Stimulated activated memory B cell treated with anti-CD40 and anti-IgM and Interleukin-4, amounts not matched to agents 10 μg/mL and 1 μg/mL and 100 μg/mL, for 72 hours (primary cell): ENCODE measurements at places on chromosomes 6 and 20.
A peak's percentile ranks its signal among the peaks of the same experiment; 100 is the strongest.

- no peak for ATAC-seq
Measured at GRCh38 chr6:104648347-104648746, 211.4 kb downstream of the HACE1 start.

DNA sequence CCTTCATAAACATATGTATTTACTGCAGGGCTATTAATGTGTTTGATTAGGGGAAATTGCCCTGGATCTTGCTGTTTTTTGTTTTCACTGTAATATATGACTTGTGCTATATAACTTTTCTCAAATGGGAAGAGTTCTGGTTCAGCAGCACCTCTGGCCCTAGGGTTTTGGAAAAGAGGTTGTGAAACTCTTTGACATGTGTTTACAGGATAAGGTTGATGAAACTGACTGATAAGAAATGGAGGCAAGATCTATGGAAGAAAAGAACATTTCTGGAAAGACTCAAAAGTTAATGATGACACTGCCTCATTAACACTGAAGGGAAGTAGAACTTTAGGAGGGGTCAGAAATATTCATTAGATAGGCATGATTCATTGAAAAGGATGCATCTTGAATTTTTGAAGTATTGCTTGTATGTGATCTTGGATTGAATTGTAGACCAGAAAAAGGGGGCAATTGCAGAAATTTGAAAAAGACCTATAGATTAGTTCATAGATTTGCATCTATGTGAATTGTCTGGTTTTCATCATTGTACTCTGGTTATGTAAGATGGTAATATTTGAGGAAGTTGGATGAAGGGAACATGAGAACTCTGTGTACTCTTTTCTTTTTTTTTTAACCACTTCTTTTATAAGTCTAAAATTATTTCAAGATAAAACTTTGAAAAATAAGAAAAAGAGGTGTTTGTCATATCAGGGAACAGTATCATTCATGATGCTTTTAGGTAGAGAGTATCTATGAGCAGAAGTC is 54.0 kb downstream of the UTRN start:
- ATAC-seq, result no peak

GRCh38 chr20:20036756-20037155 is 15.5 kb downstream of the CRNKL1 start:
- ATAC-seq, result no peak

GRCh38 chr20:38272961-38273360 is 12.4 kb upstream of the KIAA1755 start:
- no peak for ATAC-seq

- ATAC-seq, result peak; percentile 35
Measured at GRCh38 chr6:5968817-5969734, 37.6 kb downstream of the NRN1 start.

- ATAC-seq, result no peak
Measured at GRCh38 chr20:63740627-63741353, 1.2 kb downstream of the SLC2A4RG start.

DNA sequence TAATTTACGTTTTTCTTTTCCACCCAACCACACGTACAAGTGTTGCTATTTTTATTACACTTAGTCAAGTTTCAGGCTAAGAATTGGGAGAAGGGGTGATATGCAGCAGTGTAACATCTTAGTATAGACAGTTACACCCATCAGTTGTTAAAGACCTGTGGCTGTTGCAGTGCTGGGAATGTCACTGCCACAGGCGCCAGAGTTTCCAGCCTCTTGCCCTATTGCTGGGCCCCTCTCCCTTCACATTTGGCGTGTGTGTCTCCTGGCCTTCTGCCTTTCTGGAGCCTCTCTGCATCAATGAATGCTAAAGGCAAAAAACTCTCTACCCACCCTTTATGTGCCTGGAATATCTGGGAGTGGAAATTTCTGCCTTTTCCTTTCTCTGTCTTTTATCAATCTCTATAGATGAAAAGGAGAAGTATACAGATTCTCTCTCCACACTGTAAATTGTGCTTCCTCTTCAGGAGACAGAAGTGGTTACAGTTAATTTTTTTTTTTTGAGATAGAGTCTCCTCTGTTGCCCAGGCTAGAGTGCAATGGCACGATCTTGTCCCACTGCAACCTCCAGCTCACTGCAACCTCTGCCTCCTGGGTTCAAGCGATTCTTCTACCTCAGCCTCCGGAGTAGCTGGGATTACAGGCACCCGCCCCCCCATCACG is 73.0 kb downstream of the TIAM2 start:
- ATAC-seq, result no peak

DNA sequence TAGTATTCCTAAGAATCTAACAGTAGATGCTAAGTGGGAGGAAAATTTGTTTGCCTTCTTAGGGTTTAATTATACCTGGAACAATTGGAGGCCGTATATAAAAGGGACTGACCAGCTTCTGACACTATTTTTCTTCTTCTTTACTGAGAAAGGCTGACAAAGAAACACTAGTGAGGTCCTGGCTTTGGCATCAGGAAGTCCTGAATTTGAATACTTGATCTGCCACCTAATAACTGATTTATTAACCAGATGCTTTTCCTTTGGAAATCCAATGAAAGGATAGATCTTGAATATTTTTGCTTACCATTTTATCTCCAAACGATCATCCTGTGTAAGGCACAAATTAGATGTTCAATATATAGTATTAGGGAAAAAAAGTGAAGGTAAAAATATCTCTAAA is 382.5 kb downstream of the CENPW start:
- no peak for ATAC-seq

DNA sequence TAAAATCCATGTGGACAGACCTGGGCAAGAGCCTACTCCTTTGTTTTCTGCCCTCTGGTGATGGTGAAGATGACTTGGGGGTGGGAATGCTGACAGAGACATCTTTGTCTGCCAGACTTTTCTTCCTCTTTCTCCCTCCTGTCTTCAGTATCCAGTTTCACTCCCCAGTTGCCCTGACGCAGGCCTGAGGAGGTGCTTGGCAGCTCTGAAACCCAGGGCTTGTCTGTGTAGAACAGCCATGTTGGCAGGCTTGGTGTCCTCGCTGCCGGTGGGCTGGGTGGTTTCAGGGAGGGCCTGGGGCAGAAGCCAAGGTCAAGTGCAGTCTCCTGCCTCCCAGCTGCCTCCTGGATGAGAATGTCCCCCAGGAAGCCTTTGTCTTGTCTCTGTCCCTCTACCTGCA is 22.5 kb downstream of the CCDC167 start:
- no peak for ATAC-seq

- ATAC-seq, result no peak
Measured at GRCh38 chr20:58569241-58570125, 54.3 kb upstream of the APCDD1L start.

DNA sequence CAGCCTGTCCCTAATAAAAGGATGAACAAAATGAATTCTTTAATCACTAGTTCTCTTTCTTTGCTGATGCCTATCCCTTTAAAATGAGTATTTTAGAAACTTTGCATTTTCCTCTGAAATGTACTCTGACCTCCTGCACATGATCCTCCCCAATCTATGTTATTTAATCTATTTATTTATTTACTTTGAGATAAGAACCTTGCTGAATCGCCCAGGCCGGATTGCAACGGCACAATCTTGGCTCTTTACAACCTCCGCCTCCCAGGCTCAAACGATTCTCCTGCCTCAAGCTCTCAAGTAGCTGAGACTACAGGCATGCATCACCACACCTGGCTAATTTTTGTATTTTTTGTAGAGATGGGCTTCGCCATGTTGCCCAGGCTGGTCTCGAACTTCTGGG is 27.9 kb downstream of the ADTRP start:
- no peak for ATAC-seq

DNA sequence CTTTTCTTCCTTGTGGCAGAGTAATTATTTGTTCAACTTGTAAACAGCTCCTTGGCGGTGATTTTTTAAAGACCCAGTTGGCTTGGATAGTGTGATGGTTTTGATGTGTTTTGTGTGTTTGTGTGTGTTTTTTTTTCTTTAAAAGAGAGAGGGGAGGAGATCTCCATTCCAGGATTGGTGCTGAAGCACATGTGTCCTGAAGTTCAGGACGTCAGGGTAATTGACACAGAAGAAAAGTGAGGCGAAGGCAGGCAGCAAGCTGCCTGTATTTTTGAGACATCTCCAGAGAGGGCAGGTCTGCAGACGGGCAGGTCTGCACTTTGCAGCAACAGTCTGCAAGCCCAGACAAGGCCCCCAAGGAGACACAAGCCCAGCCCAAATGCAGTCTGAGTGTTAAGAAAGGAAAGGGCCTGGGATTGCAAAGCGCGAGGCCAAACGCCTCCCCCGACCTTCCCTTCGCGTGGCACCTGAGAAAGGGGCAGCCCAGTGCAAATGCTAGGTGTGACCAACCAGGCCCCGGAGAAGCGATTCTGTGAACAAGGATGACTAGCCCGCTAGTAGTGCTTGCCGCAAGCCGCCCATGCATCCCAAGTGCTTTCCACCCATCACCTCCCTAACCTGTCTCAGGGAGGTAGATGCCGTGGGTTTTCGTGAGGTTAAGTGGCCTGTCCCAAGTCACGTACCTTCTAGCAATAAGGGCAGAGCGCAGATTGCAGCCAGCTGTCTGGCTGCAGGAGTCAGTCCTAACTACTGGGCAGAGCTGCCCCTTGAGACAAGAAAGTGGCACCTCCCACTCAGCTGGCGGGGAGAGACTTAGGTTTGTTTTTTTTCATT is 230.5 kb downstream of the ZMYND8 start:
- ATAC-seq, result no peak

DNA sequence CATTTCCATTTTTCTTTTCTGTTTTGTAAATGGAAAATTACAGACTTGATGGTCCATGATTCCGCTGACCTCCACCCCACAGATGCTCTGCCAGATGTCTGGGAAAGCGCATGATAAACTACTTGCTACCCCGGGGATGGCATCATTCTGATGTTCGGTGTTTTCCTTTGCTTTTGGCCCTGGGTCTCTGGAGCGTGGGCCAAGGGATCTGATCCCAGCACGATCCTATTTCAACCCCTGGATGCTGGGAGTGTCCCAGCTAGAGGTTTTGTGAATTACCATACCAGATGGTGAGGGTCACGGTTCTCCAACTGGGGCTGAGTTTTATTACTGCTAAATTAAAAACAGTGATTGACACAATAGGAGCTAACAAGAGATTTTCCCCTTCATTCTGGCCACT is 25.2 kb upstream of the MYLIP start:
- no peak for ATAC-seq

DNA sequence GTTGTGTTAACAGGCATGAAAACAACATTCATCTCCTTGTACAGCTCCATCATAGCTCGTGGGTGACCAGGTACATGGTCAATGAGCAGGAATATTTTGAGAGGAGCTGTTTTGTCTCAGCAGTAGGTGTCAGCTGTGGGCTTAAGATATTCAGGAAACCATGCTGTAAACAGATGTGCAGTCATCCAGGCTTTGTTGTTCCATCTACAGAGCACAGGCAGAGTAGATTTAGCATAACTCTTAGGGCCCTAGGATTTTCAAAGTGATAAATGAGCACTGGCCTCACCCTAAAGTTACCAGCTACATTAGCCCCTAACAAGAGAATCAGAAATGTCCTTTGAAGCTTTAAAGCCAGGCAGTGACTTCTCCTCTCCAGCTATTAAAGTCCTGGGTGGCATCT is 154.2 kb downstream of the BTBD9 start:
- no peak for ATAC-seq

- ATAC-seq, result no peak
Measured at GRCh38 chr6:133198725-133199124, 42.4 kb upstream of the EYA4 start.

- ATAC-seq, result no peak
Measured at GRCh38 chr6:134175532-134176263, 123.3 kb upstream of the SLC2A12 start.

GRCh38 chr6:52663120-52663935 is 7.6 kb upstream of the TMEM14A start:
- ATAC-seq, result peak; percentile 63

DNA sequence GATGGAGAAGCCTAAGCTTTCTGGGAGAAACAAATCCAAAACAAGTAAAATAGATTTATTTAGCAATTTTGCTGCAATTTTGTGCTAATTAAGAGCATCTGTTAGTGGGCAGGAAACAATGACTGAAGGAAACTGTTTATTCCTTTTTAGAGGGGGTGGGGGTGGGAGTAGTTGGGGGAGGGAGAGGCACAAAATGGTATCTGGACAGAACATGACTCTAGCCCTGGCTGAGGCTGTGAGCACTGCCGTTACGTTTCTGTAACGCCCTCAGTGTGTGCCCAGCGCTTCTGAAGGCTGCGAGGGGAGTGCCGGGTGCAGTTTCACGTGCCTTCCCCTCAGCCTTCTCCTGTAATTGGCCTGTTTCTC is 28.8 kb downstream of the METTL24 start:
- no peak for ATAC-seq

DNA sequence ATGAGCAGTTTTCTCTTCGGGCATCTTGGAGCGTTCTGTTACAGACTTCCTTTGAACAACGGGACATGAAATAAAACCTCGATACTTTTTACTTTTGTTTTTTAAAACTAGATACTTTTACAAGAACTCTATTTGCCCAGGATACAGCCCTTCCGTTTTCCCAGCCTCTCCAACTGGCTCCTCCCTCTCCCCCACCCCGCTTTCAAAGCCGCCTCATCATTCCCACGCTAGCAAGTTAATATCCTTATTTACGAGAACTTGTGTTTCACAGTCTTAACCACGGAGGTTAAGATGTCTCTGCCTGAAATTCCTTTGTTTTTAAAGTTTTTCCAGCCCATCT is 241 bp upstream of the CFAP206 start:
- peak; percentile 9 for ATAC-seq
